Lung microvascular endothelial cell (primary cell): ENCODE measurements at places on chromosomes 7 and 10.
A peak's percentile ranks its signal among the peaks of the same experiment; 100 is the strongest.

- peak; percentile 4 for DNase-seq
These were observed 42.7 kb upstream of the CHST3 start for GRCh38 chr10:71921324-71922027.

DNA sequence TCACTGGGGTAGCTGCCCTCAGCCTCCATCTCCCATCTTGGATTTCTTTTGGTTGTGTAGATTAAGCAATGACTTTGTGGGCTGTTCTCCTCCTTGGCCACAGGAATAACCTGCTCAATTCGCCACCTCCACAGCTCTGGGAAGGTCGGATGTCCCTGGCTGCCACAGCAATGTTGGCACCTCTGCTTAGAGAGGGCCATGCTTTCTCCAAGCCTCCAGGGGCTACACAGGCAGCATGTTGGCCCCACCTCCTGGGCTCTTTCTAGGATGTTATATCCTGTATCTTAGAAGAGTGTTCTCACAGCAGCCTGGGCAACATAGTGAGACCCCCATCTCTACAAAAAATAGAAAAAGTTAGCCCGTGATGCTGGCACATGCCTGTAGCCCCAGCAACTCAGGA is 35.4 kb upstream of the FXYD4 start:
- no peak for DNase-seq

DNA sequence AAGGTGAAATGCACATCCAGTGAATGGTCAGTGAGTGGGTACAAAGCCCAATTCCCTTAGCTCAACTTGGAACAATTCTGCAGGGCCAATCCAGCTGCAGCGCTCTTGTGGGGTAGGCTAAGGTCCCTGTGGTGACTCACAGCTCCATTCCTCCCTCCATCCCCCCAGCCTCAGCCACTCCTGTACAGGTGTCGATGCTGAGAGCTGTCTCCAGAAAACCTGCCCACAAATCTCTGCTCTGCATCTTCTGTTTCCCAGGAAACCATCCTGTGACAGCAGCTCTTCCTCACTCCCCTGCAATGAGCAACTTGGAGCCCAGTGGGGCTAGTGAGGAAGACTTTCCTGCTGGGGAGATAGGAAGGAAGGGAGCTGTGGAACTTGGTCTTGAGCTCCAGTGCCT is 244.7 kb upstream of the GPR26 start:
- DNase-seq = no peak

GRCh38 chr10:52172581-52172980 is 141.5 kb upstream of the DKK1 start:
- no peak for DNase-seq

DNA sequence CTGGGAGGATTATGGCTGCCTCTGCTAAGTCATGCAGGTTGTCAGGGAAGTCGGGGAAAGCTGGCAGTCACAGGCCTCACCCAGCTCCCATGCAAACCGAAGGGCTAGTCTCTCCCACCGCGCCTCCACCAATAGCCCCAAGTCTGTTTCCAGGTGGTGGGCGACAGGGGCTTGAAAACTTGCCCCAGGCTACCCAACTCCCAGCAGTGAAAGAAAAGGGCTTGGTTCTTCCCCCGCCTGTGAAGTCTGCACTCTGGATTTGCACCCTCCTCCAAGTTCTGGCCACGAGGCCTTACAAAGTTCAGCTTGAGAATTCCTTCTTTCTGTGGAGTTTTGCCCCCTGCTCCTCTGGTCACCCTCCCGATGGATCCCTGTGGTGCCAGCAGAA is 99.9 kb upstream of the CHST15 start:
- no peak for DNase-seq

GRCh38 chr7:33399528-33400213 is 270.3 kb downstream of the BBS9 start:
- no peak for DNase-seq

- DNase-seq = no peak
These were observed 80.5 kb upstream of the RNF32 start for GRCh38 chr7:156560075-156560474.

DNA sequence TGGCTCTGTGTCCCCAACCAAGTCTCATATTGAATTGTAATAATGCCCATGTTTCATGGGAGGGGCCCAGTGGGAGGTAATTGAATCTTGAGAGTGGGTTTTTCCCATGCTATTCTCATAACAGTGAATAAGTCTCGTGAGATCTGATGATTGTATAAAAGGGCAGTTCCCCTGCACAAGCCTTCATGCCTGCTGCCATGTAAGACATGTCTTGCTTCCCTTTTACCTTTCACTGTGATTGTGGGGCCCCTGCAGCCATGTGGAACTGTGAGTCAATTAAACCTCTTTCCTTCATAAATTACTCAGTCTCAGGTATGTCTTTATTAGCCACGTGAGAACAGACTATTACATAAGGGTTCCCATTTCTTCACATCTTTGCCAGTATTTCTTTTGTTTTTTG is 97.1 kb upstream of the CPXM2 start:
- no peak for DNase-seq

DNA sequence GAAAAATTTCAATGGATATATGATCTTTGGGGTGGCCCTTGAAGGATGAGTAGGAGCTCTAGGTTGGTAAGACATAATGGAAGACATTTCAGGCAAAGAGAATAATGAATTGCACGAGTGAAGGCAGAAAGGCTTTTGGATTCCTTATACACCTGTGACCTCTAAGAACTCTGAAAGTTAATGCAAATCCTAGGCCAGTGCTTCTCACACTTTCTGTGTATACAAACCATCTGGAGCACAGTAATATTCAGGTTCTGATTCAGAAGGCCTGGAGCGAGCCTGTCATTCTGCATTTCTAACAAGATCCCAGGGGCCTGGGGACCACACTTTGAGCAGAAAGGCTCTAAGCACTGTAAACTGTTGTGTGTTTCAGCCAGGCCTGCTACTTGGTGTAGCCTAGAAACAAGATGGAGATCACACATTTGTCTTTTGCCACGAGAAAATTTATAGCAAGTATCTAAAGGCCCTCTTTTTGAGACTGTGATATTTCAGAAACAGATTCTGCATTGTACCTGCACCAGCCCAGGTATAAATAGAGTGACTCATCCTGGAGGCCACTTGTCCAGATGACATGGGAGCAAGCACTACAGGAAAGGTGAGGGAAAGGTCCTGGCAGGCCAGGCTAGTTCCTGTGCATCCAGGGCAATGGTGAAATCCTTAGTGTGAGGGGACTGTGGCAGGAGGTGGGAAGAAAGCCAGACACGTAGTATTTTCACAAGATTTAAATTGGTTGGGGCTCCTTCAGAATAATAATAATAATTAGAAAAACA is 24.4 kb downstream of the MRPS33 start:
- no peak for DNase-seq

DNA sequence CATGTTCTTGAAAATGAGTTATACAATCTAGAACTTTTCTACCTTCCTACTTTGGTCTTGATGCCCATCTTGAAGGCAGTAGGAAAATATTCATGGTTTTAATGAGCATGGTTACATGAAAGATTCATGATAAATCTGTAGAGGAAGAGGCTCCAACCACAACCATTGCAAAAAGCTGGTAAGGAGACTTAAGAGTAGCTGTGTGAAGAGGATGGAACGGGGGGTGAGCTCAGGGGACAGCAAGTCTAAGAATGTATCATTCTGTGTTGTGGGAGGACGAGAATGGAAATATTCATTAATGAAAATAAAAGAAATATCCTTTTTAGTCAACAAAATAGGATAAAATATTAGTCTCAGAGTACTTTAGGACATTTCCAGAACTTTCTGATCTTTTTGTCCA is 81.1 kb downstream of the BMPER start:
- DNase-seq = no peak

DNA sequence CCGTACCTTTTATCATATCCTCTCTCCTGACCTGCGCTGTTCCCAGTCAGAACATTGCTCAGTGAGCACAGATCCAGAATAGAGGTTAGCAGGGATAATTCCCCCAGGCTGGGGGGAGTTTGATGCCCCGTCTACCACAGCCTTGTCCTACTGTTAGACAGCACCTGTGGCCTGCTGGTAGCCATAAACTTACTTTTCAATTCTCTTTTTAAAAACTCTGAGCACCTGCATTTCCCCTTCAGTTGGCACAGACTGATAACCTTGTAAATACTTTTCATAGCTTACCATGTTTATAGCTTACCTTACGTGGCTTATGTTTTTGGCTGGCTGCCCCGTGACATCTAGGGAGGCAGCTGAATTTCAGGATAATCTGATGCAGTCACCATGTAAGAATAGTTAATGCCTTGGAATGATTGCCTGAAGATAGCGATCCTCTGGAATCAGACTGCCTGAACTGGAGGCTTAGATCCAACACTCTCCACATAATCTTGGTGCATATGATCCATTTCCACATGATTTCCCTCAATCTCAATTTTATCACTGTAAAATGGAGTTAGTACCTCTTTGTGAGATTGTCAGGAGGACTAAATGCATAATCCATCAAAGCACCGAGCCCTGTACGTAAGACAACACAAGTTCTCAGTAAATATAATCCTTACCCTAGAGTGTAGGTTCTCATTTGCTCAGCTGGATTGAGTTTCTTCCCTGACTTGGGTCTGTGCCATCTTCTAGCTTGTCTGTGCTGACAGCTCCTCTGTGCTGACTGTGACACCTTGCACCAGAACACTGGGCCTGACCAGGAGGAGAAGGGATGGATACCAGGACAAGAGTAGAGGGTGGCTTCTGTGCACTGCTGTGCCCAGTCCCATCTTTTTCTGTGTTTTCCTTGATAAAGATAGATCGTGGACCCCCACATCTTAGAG is 111.7 kb upstream of the GJD4 start:
- DNase-seq = no peak

GRCh38 chr7:155217634-155218033 is 80.0 kb upstream of the INSIG1 start:
- DNase-seq = no peak

DNA sequence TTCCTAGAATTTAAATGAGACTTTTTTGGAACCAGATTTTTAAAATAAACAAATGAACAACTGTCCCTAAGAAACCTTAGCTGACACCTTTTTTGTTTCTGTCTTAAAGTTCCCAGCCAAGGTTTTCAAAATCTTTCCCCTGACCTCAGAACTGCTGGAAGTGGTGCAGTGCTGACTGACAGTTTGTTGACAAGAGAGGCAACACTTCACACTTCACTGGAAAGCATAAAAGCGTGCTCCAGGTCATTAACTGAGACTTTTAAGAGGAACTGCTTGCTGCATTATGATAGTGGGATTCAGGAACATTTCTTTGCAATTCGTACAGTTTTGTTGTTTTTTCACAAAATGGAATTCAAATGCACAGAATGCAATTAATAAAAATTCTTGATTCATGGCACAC is 36.2 kb downstream of the SYPL1 start:
- no peak for DNase-seq

- peak; percentile 86 for DNase-seq
These were observed 3.0 kb upstream of the CALHM3 start for GRCh38 chr10:103481974-103482531.

DNA sequence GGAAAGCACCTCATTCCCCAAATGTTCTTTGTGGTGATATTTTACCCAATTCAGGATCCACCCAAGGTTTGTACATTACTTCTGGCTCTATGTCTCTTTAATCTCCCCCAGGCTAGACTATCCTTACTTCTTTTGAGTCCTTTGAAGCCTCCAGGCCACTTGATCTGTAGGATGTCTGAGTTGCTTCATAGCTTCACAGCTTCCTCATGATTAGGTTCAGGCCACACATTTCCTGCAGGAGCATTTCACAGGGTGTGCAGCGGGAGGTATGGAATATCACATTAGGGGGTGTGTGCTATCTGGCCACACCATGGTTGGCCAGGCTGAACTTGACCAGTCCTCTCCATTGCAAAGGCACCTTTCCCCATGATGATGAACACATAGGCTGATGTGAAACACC is 18.7 kb downstream of the TSPAN15 start:
- DNase-seq = no peak

GRCh38 chr10:70809726-70810125 is 6.0 kb upstream of the SGPL1 start:
- no peak for DNase-seq

DNA sequence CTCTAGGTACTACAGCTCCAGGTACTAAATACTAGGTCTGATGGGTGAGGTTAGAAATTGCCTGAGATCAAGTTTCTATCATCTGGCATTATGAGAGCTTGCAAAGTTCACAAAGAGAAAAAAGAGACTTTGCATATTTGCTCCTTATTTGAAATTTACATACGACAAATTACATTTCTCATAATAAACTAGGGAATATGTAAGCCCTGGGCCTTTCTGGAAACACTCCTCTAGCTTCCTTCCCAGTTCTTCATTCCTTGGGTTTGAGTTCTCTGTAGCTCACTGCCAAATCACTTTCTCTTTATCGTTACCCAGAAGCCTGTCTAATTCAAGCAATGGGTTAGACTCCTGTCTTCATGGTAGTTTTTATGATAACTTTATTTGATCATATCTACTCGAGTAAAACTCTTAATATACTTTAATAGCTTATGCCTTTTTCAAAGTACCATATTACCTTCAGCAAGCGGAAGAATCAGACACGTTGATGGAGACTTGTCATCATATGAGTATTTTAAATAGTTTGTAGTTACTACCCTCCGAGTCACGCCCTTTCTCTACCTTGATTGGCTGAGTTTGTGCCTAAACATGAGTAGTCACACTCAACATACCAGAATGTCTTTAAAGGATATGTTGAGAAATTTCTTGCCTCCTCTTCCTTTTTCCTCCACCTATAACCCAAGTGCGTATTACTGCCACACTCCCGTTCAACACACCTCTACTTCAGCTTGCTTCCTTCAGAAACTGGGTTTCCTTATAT is 150.5 kb downstream of the DKK1 start:
- DNase-seq = no peak

GRCh38 chr10:74334221-74334620 is 183.2 kb downstream of the ADK start:
- DNase-seq = no peak

- DNase-seq = no peak
These were observed 8.2 kb upstream of the CFAP69 start for GRCh38 chr7:90236721-90237289.

GRCh38 chr10:2985729-2986232 is 81.6 kb upstream of the PFKP start:
- DNase-seq = peak; percentile 40

DNA sequence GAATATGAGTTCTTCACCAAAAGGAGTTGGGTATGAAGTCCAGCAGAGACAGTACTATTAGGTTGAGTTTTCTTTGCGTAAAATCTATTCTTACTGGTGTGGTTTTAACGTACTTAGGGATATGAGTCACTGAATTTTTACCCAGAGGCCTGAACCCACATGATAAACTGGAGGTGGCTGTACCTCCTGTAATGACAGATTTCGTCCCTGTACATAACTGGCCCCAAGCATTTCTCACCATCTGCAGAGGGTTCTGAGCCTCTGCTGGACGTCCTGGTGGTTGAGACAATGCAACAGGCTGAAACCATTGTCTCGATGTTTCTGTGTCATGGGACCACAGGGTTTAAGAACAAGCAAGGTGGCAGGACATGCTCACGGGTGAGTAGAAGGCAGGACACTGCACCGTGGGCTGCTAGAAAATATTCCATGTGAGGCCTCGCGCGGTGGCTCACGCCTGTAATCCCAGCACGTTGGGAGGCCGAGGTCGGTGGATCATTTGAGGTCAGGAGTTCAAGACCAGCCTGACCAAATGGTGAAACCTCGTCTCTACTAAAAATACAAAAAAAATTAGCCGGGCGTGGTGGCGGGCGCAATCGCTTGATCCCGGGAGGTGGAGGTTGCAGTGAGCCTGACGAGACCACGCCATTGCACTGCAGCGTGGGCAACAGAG is 233.9 kb downstream of the DNAJB6 start:
- DNase-seq = no peak
